ENCODE measurements at places on chromosomes 16 and 17. TPM values are rescaled to one million over a fixed set of nuclear protein-coding genes. Genes with fewer than 3 reads are reported as not detected.

The FSCN2 gene
- total RNA-seq: 2.8 TPM

The CCDC154 gene
- total RNA-seq: 0.32 TPM

The ABCC11 gene
- 0.32 TPM for total RNA-seq

The ANKRD13B gene
- 10.9 TPM for total RNA-seq

The RNF43 gene
- under 0.01 TPM for total RNA-seq

The KRT15 gene
- 0.63 TPM for total RNA-seq
